ENCODE measurements at places on chromosomes 6 and 20.
A peak's percentile ranks its signal among the peaks of the same experiment; 100 is the strongest.

GRCh38 chr6:52399511-52400312 lies 20.4 kb upstream of the EFHC1 start:
- no peak for DNase-seq

GRCh38 chr6:169930799-169931198 lies 179.4 kb downstream of the ERMARD start:
- DNase-seq, result no peak

DNA sequence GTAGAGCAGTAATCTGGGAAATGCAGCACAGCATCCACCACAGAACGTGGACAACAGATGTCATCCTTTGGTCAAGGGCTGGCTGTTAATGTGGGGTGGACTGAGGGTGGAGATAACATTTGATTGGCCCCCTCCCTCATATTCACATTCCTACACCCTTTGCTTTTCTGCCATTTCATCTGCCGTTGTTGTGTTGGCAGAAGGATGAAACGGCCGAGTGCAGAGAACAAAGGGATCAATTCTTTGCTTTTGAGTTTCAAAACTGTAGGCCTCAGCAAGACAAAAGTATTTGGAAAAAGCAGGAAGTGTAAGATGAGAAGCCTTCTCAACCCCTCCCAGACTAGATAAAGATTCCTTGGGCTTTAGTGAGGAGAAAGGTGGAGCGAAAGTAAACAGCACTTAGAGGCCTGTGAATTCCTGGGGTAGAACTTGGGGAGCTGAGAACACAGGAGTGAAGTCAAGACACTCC lies 74.2 kb upstream of the PHIP start:
- no peak for DNase-seq

- DNase-seq, result no peak
Measured at GRCh38 chr6:170006900-170007467, 255.6 kb downstream of the ERMARD start.

GRCh38 chr6:54255886-54256285 lies 52.4 kb upstream of the TINAG start:
- DNase-seq, result no peak

- DNase-seq, result peak; percentile 93
Measured at GRCh38 chr6:42661540-42662153, 60.8 kb downstream of the PRPH2 start.

DNA sequence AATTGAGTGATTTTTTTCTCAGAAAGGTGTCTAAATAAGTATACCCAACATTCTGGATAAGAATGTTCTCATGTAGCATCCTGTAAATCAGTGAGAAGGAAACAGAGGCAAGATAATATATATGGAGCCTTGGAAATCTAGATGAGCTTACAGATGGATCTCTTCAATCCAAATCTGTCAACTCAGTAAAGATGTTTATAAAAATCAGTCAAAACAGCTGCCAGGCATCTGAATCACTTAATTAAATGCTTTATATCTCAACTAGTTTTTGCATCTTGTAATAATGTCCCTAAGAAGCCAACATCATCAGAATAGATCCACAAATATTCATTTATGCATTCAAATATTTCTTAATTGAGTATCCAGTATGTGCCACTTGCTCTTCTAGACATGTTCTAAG lies 300.2 kb downstream of the KHDC1L start:
- DNase-seq, result no peak

- no peak for DNase-seq
Measured at GRCh38 chr6:160031442-160031841, 62.6 kb downstream of the IGF2R start.

DNA sequence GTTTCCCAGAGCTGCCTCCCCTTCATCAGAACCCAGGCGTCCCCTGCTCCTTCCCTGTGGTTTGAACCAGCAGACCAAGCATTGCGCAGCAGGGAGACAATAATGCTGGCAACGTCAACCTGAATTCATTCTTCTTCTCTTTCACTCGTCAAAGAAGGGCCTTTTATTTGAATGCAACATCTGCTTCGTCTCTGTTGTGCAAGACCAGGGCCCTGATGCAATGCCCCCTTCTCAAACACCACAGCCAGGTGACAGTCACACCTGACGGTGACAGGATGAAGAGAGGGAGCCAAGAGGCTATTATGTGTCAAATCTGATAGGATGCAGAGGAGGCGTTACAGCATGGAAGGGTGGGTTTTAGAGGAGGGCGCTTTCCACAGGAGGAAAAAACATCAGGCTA lies 8.0 kb downstream of the INSM1 start:
- DNase-seq, result no peak

DNA sequence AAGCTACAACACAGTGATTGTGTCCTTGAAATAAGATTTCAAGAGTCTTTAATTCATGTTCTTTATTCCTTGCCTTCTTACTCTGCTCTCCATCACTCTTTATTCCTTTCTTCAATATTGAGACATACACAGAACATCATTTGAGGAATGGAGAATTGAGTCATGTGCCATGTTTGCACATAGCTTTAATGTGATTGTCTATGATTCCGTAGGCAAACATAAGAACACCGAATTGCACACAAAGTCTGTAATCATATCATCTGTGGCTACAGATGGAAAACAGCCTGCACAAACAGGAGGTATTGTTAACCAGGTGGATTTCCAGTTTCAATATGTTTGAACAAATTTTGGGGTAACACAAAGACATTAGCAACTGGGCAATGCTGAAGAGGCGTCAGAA lies 571.6 kb upstream of the GJE1 start:
- no peak for DNase-seq

- no peak for DNase-seq
Measured at GRCh38 chr6:153787341-153787606, 251.8 kb upstream of the OPRM1 start.

DNA sequence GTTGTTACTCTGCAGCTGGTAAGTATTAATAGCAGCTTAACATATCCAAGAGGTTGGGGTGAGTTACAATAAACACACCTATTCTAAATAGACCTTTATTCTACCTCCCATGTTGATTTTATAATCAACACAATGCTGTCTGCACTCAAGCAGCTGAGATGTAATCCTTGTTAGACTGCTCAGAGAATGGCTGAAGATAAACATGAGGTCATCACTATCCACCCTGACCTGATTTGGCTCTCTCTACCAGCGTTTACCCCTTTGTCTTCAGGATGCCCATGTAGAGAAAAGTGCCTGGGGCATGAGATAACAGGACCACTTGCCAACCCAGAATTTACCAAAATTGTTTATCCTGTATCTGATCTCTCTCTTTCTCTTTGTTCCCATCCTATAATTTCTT lies 220.7 kb upstream of the DEFB112 start:
- no peak for DNase-seq

DNA sequence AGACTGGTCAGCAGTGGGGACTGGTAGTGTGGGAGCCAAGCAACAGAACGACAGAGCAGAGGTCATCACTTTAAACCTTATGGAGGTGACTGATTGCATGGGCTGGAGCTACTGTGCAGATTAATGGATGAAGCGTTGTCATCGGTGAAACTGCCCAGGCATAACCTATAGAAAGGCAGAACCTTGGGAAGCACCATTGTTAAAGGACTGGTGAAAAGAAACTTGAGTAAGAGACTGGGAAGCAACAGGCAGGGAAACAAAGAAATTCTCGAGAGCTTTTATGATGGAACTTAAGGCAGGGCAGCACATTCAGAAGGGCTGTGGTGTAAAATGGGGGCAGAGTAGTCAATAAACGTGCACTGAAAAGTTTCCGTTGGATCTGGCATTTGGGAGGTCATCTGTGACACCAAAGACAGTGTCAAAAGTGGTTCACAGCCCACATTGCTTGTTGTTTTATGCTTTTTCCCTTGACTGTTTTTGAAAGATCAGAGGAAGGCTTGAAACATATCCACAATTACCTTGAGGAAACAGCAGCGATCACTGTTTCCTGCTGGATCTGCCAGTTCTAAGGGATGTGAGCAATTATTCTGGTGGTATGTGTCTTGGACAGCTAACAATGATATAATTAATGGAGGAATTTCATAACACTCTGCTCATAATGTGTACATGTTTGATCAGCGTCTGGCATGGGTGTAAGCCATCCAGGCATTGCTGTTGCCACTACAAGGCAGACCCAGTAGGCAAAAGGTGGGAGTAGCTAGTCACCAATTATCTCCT lies 62.7 kb downstream of the LRRC1 start:
- no peak for DNase-seq

DNA sequence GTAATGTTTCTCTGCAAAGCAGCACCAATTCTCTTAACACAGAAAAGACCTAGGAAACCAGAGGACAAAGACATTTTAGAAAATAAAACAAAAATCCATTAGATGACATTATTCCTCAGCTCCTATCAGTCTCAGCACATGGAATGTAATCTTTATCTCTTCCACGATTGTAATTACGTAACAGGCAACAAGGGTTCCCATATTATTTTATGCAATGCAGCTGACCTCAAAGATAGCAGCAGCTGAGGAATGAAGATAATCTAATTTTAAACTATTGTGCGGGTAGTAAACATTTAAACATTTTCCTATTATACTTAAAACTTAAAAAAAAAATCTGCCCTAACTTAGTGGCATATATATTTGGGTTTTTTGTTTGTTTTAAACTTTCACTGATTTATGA lies 33.0 kb upstream of the PTCHD4 start:
- DNase-seq, result no peak

GRCh38 chr20:35551503-35551902 lies 9.6 kb downstream of the ERGIC3 start:
- no peak for DNase-seq

- no peak for DNase-seq
Measured at GRCh38 chr6:28384143-28384533, 15.4 kb downstream of the ZSCAN12 start.

DNA sequence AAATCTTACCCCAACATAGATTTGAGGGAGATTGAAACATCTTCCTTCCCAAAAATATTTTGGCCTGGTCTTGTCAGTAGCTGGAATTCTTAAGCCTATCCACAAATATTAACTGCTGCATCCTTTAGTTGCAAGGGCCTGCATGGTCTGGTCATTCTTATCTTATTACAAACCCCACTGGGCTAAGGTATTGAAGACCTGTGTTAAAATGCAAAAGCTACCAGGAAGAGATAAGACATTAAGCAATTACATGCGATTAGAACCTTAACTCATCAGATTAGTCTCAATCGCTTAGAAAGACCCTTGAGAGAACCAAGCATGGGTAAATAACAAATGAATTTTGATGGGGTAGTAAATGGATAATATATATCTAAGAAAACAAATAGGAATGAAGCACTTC lies 426.6 kb downstream of the FRK start:
- no peak for DNase-seq

DNA sequence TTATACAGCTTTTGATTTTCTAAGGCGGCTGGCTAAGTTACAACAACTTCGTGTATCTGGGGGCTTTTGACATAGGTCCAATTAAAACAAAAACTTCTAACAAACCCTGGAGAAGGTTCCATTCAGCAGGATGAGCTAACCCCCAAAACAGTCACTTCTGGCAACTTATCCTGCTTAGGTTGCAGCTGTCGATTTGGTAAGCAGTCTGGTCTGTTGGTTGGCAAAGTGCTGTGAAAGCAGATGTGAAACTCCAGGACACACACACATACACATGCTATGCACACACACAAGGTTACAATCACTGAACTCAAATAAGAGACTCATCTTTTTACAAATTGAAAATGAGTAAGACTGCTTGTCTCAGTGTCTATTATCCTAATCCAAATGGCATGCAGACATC lies 119.0 kb upstream of the STMND1 start:
- no peak for DNase-seq

DNA sequence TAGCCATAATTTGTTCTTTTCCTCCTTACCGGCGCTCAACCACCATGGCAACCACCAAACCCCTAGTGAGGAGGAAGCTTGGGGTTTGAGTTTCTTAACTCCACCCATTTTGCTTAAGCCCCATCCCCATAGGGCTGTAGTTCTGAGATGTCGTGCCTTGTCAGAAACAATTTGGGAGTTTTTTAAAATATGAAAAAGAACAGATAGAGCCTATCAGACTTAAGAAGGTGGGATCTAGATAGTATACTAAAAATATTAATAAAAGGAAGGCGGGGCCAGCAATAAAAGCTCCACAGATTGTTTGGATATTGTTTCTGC lies 5.6 kb downstream of the BRD2 start:
- no peak for DNase-seq

- peak; percentile 73 for DNase-seq
Measured at GRCh38 chr6:30828027-30828962, 56.0 kb upstream of the DDR1 start.

DNA sequence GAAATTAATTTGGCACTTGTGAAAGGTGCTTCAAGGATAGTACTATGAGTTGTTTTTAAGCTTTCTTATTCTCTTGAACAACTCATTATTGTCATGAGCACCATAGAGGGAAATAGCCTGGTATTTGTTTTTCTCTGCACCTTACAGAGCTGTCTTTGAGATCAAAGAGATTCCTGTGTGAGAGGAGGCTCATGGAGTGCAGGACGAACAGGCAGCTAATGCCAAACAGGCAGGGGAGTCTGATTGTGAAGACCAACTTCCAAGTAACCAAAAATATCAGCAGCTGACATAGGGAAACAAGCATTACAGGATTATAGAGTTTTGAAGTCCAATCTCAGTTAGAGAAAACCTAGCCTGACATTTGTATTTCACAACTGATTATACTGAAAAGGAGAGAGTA lies 110.6 kb upstream of the TENT5A start:
- no peak for DNase-seq

DNA sequence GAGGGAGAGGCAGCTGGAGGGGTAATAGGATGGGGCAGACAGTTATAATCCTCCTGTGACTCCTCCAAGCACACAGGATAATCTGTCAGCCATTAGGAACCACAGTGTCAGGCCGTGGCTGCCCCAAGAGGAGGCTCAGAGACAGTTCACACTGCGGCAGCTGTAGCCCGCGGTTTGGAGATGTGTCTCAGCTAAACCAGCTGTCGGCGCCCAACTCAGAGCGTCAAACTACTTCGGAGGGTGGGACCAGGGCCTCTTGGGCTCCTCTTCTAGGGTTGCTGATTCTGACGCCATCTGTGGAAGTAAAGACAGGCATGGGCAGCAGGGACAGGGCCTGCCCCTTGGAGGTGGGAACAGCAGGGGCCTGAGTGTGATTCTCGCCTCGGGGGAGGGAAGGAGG lies 309.8 kb downstream of the CDC5L start:
- no peak for DNase-seq

DNA sequence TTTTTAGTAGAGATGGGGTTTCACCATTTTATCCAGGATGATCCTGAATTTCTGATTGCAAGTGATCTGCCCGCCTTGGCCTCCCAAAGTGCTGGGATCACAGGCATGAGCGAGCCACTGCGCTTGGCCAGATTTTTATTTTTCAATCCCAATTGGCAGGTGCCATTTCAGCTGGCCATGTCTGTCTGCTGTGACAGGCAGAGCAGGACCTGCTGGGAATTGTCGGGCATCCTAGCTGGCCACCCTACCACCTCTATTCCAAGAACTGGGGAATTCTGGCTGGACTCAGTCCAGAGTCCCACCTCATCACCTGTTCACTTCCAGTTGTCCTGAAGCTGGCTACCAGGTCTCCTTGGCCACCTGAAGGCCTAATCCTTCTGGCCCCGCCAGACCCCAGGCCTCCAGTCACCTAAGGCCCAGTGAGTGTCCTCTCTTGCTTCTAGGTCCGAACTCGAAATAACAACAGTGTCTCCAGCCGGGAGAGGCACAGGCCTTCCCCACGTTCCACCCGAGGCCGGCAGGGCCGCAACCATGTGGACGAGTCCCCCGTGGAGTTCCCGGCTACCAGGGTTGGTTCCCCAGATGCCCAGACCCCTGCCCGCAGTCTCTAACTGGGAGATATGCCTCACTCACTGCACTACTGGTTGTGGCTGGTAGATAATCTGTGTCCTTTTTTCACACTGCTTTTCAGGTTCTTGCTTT lies 24.0 kb downstream of the DNMT3B start:
- DNase-seq, result no peak

GRCh38 chr20:17904027-17904426 lies 64.6 kb downstream of the SNX5 start:
- DNase-seq, result no peak

Measured in naive thymus-derived CD8-positive, alpha-beta T cell (primary cell).